Right renal pelvis (tissue), 4 donors: ENCODE measurements at places on chromosomes 7 and 10. TPM values are rescaled to one million over a fixed set of nuclear protein-coding genes. Genes with fewer than 3 reads are reported as not detected.

GRCh38 chr10:20254078-20254477 is 437.8 kb downstream of the PLXDC2 start:
- no peak for DNase-seq

DNA sequence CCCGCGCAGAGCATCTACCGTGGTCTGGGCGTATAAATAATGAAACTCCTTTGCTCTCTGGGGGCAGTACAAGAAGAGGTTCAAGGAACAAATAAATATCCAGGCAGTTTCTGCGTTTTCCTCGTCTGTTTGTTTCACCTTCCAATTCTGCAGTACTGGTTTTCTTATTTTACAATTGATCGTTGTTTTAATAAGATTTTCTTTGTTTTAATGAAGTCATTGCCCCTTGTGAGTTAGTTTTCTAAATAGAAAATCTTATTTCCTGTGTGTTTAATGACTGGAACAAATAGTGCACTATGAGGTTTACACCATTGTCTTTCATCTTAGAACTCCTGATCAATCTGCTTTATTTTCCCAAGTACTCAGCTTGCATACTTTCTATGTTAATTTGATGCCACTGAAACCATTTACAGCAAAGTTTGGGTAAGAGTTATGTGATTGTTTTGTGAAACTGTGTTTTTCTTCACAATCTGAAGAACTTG is 1.2 kb downstream of the PLEKHA1 start:
- no peak for DNase-seq

DNA sequence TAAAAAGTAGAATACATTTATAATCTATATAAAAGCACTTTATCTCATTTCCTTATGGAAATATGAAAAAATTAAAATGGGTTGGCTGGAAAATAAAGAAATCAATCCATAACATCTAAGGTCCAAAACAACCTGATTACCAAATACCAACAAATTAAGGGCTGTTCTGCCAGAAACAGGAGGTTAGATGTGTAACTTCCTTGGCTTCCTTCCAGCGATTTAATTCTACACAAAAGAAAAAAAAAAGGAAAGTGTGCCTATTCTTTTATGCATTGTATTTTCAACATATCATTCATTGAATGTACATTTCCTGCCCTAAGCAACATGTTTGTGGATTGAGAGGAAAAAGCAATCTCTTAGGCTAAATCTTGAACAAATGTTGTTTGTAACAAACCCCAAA is 36.2 kb upstream of the USP6NL start:
- DNase-seq = no peak

DNA sequence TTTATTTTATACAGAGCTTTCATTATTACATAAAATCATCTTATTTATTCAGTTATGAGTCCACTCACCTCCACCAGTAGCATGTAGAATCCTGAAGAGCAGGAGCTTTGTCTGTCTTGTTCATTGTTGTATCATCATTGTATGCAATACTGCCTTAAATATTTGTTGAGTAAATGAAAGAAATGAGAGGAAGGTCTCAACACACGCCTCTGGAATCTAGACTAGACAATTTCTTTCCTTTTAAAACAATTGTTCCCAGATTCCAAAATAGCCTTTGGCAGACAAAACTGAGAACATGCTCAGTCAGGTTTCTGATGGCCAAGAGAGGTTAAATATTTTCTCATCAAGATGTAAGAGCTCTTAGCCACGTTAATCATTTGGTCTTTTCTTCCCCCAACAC is 173.1 kb upstream of the AGR3 start:
- no peak for DNase-seq

DNA sequence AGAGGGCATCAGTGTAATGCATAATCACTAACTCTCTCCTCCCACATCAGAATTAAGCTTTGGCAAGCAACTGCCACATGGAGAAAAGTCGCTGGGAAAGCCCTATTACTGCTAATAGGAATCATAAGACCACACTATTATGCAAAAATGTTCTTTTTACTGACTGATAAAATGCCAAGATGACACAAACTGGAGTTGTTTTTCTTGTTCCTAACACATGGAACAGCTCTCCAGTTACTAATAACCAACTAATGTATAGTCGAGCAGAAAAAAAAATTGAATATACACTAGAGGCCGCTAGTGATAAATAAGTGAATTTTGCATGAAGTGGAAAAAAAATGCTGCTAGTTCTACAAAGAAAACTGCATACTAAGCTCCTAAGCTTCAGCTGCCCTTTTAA is 165.6 kb downstream of the TPK1 start:
- peak; percentile 3 for DNase-seq

DNA sequence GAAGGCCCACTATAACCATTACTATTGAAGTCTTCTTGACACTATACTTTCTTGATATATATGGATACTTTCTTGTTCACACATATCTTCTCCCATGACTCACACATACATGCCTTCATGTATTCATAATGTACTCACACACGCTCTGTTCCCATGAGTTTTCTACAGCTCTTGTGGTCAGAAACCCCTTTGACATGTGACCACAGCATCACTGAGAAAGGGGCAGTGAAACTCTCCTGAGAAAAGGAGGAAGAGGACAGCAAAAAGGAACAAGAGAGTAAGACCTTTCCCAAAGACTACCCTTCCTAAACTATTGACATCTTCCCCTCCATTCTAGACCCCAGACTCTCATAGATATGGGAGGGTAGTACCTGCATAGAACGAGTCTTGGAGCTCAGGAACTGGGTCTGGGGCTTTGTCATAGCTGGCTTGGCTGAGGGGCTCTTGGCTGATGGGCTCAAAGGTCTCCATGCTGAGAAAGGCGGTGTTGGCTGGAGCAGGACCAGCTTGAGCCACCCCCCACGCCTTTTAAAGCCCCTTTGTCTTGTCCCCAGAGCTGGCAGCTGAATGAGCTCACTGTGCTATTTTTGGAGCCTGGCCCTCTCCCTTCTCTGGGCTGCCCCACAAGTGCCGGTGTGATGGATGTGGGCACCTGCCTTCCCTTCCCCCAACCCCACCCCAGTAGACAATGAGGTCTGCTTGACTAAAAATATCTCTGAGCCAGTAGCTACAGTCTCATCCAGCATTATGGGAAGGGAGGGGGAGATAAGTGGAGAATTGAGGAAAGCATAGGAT is 5.1 kb downstream of the SYNPO2L start:
- DNase-seq = no peak

DNA sequence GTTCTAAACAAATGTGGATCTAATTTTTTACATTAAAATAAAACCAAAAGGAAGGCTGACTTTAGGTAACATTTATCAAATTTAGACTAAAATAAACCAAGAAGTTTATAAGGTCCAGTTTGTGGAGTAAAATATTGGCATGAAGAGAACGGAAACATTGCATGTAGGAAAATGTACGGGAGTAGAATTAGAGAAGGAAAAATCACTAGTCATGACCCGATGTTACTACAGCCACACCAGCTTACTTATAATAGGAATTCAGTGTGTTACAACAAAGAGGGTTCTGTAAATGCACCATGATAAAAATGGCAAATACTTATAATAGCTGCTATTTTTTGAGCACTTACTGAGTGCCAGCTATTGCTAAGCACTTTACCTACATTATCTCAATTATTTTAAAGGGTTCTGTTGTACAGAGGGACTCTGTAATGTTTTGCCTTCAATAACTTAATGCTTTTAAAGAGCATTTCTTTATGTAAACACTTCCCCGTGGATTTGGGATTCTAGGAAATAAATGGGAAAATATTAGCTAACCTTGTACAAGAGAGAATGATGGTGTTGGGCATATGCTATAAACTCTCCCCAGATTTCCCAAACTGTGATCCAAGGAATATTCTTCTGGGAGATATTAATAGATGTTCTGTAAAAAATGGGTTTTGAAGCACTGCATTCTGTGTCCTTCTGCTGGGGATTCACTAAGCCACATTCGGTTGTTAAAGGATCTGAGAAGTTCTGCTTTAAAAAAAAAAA is 296.7 kb downstream of the BBS9 start:
- DNase-seq = no peak

DNA sequence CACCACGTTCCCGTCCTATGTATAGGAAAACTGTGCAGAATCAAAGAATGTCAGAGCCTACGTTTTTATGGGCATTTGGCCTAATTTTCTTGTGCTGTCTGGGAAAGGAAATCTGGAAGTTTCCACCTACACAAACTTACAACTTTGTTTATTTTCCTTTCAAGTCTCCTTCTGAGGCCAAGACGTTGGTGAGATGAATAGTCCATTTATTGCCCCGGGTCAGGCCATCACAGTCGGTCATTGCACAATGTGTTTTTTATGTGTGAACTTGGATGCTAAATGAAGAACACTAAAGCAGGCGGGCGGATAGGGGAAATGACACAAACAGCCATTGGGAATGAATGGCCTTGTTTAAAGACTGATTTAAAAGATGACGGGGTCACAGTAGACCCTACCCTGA is 38.6 kb downstream of the TRIL start:
- DNase-seq = no peak

- DNase-seq = no peak
These were observed 6.9 kb upstream of the UBE2H start for GRCh38 chr7:129959471-129960203.

- DNase-seq = no peak
These were observed 4.3 kb downstream of the ELOVL3 start for GRCh38 chr10:102230264-102230860.

GRCh38 chr7:112184455-112184854 is 21.7 kb downstream of the DOCK4 start:
- no peak for DNase-seq

DNA sequence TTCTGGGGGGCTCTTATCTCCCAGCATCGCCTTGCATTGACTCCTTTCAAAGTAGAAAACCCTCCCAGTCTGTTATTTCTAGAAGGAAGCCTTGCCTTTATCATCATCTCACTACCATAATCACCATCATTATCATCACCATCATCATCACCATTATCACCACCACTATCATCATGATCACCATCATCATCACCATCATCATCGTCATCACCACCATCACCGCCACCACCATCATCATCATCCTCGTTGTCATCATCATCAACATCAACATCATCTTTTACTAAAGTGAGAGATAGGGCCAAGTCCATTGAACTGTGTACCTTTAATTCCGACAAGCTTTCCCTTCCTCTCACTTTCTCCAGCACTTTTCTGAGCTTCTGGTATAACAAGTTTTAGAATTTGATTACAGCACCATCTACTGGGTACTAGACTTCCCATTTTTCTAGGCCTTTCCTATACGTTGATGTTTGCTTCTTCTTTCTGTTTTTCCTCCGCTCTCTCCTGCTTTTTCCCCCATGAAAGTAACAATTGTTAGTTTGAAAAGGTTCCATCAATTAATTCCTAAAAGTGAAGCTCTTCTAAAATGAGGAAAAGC is 226.4 kb downstream of the BUB3 start:
- no peak for DNase-seq

DNA sequence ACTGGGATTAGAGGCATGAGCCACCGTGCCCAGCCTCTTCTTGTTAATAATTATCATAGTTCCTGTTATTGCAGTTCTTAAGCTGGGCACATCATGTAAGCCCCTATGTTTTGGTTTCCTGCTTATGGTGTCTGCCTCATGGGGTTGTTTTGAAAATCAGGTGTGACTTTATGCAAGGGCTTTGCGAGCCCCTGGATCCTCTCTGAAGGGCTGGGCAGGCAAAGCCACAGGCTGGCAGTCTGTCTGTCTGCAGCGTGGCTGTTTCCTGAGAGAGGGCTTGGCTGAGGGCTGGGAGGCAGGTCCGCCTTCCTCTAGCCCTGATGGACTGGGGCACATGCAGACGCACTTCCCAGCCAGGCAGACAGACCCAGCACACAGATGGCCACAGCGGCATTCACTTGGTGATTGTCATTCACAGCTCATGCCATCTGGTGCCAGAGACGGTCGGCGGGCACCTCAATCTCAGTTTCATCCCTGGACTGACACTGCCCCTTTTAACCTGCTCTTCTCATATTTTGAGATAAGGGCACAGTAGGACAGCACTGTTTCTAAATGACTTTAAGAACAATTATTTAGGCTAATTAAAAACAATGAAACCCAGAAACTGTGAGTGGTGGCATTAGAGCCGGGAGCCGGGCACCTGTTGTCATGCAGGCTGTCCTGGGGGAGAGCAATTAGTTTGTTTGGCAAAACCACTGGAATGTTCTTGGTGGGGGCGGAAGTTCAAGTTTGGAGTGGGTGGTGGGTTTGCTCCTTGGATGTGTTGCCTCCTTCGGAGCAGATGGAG is 35.5 kb downstream of the RBM20 start:
- DNase-seq = no peak

DNA sequence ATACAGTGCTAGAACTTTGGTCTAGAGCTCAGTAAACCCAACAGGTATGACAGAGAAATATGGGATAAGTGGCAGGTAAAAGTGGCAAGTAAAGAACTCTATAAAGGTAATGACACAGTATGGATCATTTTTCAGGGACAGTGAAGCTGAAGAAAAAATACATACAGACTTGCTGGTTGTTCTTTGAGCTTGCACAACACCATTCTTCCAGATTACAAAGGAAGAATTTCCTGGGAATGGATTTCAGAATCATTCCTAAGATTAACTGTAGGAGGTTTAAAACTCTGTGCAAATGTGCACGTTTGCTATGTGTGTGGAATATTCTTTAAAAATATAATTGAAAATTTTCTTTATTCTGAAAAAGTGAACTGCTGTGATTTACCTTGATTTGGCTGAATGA is 36.0 kb downstream of the PHF14 start:
- DNase-seq = no peak

DNA sequence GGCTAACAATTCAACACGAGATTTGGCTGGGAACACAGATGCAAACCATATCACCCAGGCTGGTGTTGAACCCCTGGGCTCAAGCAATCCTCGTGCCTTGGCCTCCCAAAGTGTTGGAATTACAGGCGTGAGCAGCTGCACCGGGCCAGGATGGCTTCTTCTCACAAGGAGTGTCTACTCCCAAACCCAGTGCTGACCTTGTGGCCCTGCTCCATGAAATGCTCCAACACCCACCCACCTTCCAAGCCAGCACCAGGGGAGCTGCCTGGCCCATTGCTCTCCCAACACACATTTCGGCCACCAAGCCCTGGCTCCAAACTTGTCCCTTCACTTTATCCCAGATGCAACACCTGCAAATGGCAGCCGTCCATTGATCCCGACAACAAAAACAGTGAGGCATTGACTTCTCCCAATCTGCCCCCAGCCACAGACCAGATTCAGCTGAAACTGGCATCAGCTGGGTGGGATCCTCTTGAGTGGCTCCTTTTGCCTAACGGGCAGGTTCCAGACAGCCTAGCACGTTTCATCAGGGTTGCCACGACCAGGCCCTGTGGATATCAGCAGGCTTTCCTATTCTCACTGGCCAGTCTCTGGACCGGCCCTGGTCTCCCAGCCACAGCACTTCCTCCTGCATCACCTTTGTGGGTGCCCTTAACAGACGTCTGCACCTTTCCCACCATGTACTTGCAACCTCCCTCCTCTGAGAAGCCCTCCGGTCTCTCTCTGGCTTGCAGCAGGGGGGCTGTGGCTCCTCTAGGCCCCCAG is 105.7 kb upstream of the CARD11 start:
- no peak for DNase-seq

- no peak for DNase-seq
These were observed 2.3 kb downstream of the SLC29A3 start for GRCh38 chr10:71321386-71321785.

- no peak for DNase-seq
These were observed 16.6 kb downstream of the ASB13 start for GRCh38 chr10:5649746-5650145.

GRCh38 chr10:49174261-49174925 is 13.8 kb downstream of the TMEM273 start:
- no peak for DNase-seq

STOX1 gene
- polyA plus RNA-seq = 9.6 TPM

SLC39A12 gene
- polyA plus RNA-seq = not detected

TLL2 gene
- polyA plus RNA-seq = 0.87 TPM

MYOZ1 gene
- polyA plus RNA-seq = 5.5 TPM

ZNF862 gene
- 20.8 TPM for polyA plus RNA-seq

GSTO2 gene
- polyA plus RNA-seq = 29.0 TPM

PAPOLB gene
- polyA plus RNA-seq = 0.11 TPM

BLOC1S2 gene
- polyA plus RNA-seq = 38.3 TPM

C10orf105 gene
- polyA plus RNA-seq = 0.16 TPM
